ENCODE measurements at places on chromosomes 2 and 18. TPM values are rescaled to one million over a fixed set of nuclear protein-coding genes. Genes with fewer than 3 reads are reported as not detected.

Gene ELOA2
- not detected for total RNA-seq

Gene ALPG
- total RNA-seq, result not detected

Gene EML6
- total RNA-seq, result 1.2 TPM

Gene STEAP3
- total RNA-seq, result 47.6 TPM

Gene SLC4A1AP
- total RNA-seq, result 33.0 TPM
